ENCODE measurements at places on chromosomes 3 and 15.

DNA sequence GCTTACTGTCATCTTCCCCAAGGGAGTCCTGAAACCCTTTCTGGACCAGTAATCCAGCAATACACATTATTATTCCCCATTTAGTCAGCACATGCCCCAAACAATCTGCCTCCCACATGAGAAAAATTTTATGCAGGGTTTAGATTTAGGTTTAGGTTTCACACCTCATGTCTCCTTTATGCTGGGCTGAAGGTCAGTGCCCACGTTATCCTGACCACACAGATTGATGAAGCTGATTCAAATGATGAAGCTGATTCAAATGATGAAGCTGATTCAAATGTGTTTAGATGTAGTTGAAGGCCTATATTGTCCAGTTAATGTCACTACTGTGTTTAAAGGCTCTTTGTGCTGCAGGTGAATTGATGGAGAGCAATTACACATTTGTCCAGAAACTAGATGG lies 18.1 kb upstream of the ZBED2 start:
- DNase-seq, result no peak

DNA sequence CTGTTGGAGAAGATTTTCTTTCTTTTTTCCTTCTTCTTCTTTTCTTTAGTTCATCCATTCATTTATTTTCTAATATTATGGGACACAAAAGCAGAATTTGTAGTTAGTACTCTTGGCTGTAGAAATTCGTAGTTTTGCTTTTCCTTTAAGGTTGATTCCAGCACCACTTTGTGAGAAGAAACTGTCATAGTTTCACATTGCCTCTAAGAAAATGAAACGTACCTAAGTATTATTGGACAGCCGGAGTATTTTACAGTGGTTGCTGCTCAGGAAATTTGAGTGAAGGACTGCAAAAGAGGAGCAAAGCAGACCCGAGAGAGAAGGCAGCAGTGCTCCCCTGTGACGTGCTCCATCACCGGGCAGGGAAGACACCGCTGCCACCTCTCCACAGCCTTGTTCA lies 48.1 kb downstream of the PLCL2 start:
- DNase-seq, result no peak

- no peak for DNase-seq
Observed at GRCh38 chr3:16338999-16339398, 74.0 kb downstream of the OXNAD1 start.

DNA sequence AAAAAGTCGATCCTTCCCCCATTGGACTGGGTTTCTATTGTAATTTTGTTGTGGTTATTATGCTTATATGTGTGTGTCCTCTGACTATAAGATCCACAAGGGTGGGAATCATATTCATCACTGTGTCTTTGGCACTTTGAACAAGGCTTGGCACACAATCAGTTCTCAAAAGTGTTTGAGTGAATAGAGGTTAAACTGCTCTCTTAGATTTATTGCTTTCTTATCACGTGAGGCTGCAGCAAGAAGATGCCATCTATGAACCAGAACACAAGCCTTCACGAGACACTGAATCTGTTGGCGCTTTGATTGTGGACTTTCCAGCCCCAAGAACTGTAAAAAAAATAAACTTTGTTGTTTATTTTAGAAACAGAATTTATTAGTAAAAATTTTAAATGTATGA lies 295.0 kb upstream of the MDFIC2 start:
- no peak for DNase-seq

- DNase-seq, result no peak
Observed at GRCh38 chr3:11514191-11514821, 129.4 kb downstream of the VGLL4 start.

- no peak for DNase-seq
Observed at GRCh38 chr15:64681424-64682024, 93.9 kb downstream of the RBPMS2 start.

GRCh38 chr3:58637509-58637908 lies 29.1 kb downstream of the FAM3D start:
- no peak for DNase-seq

- no peak for DNase-seq
Observed at GRCh38 chr15:75215107-75216004, 13.7 kb downstream of the C15orf39 start.

GRCh38 chr15:73631915-73632669 lies 1.1 kb downstream of the NPTN start:
- DNase-seq, result peak; percentile 29

GRCh38 chr15:29046281-29046810 lies 160.6 kb downstream of the APBA2 start:
- DNase-seq, result no peak

GRCh38 chr3:195181741-195182469 lies 89.1 kb downstream of the XXYLT1 start:
- no peak for DNase-seq

- DNase-seq, result peak; percentile 85
Observed at GRCh38 chr3:44648564-44649229, at the start of gene ZNF35. ZNF35 (plus strand) TSS chr3:44648732; CDS start chr3:44651068, 2,336 bp downstream.

DNA sequence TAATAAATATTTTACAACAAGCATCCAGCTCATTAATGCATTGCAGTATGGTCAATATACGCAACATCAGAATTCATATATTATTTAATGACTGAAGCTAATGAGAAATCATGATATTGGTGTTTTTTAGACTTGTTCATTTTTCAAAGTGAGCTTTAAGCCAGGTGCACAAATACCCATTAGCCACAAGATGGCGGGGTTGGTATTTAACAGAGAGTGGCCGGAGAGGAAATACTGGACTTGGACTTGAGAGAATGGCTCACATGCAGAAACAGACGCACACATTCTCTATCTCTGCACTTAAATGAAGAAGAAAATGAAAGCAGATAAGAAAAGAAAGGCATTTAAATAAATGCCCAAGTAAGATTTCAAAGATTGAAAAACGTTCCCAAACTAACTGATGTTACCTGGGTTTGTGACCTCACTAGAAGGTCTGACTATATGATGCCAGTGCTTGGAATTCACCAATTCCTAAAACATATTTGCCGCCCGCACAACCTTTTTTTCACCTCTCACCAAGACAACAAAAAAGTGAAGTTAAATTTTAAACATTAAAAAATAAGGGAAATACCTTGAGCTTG lies 21.2 kb upstream of the CRBN start:
- peak; percentile 67 for DNase-seq

DNA sequence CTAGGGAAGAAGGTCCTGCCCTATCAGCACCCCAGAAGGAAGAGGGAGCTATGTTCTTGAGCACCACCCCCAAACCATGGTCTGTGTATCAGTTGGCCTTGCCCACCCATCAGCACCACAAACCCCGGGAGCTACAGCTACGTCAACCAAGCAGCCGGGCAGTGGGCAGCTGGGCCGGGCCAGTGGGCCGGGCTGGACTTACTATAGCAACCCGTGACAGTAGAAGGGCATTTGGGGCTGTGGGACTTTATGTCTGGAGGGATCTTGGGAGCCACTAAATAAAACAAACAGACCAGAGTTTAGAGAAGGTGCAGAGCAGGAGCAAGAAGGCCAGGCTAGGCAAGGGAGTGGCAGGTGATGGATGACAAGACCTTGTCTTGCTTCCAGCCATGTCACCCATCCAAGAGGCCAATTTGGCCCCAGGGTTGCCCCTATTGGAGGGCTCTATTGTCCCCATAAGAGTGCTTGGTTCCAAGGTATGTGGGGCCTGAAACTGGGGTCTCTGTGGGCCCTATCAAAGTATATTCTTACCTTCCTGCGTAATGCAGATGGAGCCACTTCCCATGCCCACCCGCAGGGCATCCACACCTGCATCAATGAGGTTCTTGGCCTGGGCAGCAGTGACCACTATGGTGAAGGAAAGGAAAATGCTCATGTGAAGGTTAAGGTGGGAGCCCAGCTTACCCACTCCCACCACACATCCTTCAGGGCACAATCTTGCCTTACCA lies 3.2 kb downstream of the IMPDH2 start:
- DNase-seq, result no peak

DNA sequence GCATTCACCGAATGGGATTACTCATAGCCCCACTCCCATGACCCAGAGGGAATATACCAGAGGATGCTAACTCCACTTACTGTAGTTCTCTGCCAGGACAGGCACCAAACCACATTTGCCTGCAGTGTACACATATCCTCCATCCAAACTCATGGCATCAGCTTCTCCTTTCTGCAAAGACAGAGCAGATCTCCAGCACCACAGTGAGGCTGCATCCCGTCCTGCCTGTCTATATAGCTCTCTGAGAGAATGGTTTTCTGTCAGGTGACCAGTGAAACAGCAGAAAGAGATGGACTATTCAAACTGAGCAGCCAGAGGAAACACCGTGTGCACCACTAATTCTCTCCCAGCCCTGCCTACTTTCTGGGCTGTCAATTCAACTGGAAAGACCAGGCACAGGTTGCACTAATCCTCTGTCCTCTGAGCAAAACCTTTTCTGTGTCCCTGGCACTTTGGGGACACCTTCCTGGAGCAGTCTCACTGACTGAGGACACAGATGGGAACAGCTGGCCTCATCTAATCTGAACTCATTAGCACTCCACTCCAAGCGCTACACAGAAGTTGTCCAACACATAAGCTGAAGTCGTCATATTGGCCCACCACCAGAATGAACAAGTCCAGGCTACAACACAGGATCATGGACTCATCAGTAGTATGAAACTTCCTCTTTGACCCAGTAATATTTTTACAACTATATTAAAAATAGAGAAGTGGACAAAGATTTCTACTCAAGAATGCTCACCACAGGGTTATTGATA lies 17.3 kb downstream of the LTF start:
- DNase-seq, result peak; percentile 7

DNA sequence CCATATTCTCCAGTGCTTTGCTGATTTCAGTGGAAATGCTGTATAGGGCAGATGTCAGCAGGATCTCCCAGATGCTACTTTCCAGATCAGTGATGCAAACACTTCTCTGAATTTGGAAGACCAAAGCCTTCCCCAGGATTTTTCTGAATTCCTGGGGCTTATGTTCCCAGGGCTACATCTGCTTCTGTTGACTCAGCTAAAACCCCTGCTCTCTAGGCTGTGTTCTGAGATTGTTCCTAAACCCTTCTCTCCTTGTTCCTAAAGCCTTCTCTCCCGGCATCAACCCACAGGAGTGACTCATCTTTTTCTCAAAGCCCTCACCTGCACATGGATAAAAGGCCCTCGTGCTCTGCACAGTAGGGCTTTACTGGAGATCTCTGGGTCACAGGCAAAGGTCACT lies 35.5 kb downstream of the FAH start:
- DNase-seq, result no peak

DNA sequence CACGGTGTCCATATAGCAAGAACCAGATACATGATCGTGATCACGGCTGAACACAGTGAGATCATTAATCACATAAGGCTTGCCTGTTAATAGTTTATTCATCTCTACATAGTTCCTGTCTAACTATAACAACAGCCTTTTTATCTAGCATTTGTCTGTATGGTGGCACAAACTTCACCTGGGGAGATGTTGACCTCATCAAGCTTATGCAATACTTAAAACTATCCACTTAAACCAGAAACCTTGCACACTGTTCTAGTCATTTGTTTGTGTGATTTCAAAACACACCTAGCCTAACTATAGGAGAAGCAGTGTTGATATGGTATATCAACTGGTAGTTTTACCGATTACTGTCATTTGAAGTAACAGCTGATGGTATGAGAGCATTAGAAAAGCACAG lies 124.8 kb downstream of the VPS13C start:
- DNase-seq, result no peak

- DNase-seq, result no peak
Observed at GRCh38 chr3:181909241-181909640, 197.5 kb downstream of the SOX2 start.

DNA sequence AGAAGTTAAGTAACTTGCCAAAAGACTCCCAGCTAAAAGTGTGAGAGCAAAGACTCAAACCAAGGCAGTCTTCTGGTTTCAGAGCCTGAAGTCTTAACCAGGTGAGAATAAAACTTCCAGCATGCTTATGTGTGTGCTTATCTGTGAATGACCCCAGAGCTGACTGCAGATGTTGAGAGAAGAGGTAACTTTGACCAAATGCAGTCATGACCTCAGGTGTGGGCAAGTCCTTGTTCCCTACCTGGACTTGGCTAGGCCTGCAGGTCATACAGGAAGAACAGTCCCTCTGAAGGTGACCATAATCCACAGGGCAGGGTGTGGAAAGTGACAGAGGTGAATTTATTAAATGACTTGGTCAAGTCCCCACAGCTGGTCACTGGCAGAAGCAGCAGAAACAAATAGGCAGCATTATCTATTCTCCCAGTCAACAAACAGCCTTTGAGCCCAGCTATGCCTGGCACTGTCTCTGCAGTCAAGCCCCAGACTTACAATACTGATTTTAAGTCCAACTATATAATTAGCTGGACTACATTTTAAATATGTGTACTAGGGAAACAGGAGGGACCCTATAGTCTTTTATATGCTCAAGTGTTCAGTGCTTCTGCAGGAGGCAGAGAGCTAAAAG lies 3.0 kb upstream of the CPEB1 start:
- DNase-seq, result peak; percentile 93

DNA sequence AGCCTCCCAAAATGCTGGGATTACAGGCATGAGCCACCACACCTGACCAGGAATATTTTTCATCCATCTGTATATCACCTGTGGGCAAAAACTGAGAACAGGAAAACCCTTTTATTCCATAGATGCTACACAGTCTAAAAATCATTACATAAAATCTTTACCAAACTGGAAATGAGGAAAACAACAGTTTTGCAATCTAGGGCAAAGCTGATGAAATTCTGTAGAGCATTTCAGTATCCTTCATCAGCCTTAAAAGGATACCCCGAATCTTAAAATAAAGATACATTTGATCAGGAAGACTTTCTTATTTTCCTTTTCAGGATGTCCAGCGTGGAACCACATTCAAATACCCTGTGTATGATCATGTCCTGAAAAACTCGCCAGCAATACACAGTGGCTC lies 7.1 kb downstream of the SIAH2 start:
- DNase-seq, result no peak

GRCh38 chr3:26592451-26592850 lies 30.1 kb upstream of the LRRC3B start:
- no peak for DNase-seq

GRCh38 chr3:105864212-105864611 lies 4.6 kb downstream of the CBLB start:
- DNase-seq, result no peak

- DNase-seq, result no peak
Observed at GRCh38 chr3:49509028-49509561, 39.0 kb downstream of the DAG1 start.

DNA sequence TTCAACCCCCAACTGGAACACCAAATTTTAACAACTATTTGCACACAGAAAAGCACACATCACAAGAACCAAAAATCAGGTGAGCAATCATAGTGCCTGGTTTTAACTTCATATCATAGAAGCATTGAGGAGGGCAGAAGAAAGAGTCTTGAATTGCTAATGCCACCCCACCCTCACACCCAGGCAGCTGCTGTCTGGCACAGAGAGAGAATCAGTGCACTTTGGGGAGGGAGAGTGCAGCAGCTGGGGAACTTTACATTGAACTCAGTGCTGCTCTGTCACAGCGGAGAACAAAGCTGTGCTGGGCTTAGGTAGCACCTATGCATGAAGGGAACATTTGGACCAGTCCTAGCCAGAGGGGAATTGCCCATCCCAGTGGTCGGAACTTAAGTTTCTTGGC lies 76.0 kb upstream of the KBTBD8 start:
- no peak for DNase-seq
